ENCODE measurements at places on chromosomes 6 and 20. TPM values are rescaled to one million over a fixed set of nuclear protein-coding genes. Genes with fewer than 3 reads are reported as not detected.

ACSS2 gene
- total RNA-seq, result 76.9 TPM

FNDC1 gene
- 0.32 TPM for total RNA-seq

PERP gene
- 12.8 TPM for total RNA-seq

CALHM4 gene
- total RNA-seq, result not detected

CST4 gene
- total RNA-seq, result not detected

RWDD1 gene
- total RNA-seq, result 21.7 TPM

OPN5 gene
- not detected for total RNA-seq
